NCI-H2029 (cell line): ENCODE measurements at places on chromosomes 16 and 17.

- DNase-seq: no peak
Measured at GRCh38 chr16:88685156-88686061, 898 bp downstream of the SNAI3 start.

GRCh38 chr17:4545217-4545951, 9.8 kb downstream of the MYBBP1A start:
- no peak for DNase-seq

DNA sequence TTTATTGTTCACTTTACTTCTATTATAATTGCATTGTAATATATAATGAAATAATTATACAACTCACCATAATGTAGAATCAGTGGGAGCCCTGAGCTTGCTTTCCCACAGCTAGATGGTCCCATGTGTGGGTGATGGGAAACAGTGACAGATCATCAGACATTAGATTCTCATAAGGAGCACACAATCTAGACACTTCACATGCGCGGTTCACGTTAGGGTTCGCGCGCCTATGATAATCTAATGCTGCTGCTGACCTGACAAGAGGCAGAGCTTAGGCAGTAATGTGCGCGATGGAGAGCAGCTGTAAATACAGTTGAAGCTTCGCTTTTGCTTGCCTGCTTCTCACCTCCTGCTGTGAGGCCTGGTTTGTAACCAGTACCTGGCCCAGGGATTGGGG, 40.2 kb downstream of the BCAS3 start:
- DNase-seq: no peak

- no peak for DNase-seq
Measured at GRCh38 chr17:1095090-1095852, 84.5 kb downstream of the ABR start.

DNA sequence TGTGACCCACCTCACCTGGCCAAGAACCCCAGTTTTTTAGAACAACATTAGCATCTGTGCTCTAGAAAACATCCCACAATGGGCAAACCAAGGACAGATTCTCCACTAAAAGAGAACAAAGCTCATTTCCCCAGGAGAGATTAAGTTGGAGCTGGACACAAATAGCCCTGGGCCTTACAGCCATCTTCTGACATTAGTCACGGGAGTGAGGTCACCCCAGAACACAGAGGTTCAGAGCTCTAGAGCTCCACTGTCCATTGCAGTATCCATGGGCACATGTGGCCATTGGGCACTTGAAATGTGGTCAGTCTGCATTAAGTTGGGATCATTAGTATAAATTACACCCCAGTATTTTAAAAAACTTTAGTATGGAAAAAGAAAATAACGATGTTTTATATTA, 47.6 kb upstream of the RBBP6 start:
- no peak for DNase-seq

GRCh38 chr16:50706250-50706649, 12.8 kb downstream of the NOD2 start:
- no peak for DNase-seq

GRCh38 chr17:10396524-10397163, 23.8 kb upstream of the MYH13 start:
- no peak for DNase-seq

- DNase-seq: no peak
Measured at GRCh38 chr17:76184290-76184689, 43.2 kb upstream of the FOXJ1 start.

DNA sequence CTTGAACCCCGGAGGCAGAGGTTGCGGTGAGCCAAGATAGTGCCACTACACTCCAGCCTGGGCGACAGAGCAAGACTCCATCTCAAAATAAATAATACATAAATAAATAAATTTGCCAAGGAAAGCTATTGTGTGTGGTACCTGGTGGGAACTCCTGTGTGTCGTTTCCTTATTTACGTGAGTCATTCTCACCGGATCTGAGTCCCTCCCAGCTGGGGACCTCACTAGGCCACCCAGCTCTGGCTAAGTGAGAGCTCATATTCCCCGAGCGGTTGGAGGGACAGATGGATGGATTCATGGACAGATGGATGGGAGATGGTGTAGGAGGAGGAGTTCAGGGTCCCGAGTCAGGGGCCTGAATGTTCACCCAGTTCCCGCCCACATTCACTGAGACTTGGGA, 22.9 kb upstream of the C1QL1 start:
- no peak for DNase-seq

GRCh38 chr16:86517033-86517432, 6.7 kb downstream of the FOXF1 start:
- DNase-seq: no peak

DNA sequence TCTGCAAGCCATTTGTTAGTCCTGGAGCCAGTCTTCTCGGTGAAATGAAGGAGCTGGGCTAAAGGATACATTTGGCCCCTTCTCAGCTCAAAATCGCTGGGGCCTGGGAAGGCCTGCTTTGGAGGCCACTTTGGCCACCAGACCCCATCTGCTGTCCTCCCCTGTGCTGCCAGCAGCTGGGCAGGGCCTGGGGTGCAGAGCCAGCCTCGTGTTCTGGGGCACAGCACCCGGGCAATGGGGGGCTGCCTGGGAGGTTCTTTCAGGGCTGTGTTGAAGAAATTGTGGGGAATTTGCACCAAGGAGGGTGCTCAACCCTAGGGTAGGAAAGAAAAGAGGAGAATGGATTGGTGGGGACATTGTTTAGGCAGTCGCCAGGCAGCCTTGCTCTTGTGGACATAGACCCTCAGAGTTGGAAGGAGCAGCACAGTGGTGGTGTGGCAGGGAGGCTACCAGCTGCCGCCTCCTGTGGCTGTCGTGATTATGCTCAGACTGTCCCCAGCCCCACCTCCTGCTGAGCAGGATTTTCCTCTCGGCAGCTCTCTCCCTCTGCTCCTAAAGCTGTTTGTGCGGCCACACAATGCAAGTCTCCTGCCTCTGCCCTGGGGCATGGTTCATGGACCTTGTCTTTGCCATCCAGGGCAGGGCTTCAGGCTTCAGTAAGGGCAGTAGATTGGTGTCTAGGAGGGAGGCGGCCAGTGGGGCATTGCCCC, 174.8 kb downstream of the NTN1 start:
- DNase-seq: no peak

- DNase-seq: no peak
Measured at GRCh38 chr17:77439189-77440018, 298.6 kb downstream of the SEC14L1 start.

GRCh38 chr16:82625066-82625968, 1.5 kb upstream of the CDH13 start:
- no peak for DNase-seq

DNA sequence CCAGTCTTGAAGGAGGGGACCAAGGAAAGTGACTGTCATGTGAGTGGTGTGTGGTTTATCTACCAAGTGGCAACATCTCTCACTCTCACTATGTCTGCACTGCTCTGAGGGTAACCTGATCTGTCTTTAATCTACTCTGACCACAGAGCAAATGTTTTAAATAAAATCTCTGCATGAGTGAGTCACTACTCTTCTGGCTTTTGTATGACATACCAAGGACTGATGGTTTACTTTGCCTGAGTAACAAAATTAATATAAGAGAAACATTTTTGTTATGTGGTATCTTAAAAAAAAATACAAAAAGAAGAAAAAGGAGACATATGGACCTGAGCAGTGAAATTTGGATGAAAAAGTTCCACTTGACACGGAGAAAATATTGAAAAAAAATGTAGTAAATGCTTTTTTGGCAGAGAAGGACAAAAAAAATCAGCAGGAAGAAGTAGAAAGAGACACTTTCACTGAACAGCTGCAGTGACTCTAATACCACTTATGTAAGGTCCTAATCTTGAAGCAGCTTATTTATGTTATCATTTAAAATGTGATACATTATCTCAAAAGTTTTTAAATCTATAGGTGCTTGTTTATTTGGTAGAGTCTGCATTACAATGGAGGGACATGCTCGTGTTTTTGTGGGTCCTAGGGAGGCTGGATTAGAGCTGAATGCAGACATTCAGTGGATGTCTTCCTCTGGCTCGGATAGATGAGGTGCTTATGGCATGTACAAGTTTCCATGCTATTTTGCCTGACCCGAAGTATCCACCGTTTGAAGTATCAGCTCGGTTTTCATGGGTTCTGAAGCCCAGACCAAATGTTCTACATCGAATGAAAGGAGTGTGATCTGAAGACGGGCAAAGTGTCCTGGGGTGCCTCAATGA, 240.7 kb downstream of the MAP2K6 start:
- DNase-seq: no peak

DNA sequence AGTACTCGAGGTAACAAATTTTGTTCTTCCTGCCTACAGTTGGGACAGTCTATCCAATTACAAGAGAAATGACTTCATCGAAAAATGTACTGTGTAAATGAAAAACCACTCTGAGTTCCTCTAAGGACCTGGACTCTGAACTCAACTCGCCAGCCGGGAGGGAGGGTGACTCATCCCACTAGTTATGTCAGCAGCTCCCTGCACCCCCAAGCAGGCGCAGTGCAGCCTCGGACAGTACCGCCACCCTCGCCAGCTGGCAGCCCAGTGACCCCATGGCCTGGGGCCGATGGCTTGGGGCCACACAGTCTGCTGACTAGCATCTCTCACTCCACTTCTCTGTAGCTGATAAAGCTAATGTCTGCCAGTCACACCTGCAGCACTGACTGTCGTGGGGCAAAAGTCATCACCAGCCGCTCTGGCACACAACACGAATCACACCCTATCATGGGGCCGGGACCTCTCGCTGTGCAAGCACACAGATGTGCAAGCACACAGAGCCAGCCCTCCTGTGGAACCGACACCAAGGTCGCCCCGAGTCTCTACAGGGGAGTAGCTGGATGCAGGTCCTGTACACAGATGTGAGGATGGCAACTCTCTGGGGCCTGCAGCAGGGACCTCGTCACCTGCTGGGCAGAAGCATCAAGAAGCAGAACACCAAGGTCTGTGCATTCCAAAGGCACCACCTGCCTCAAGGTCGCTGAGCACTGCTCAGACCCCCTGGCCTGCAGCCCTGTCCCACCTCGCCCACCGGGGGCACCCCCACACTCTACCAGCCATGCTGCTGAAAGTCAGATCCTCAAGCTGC, 5.7 kb downstream of the CSNK1D start:
- no peak for DNase-seq

DNA sequence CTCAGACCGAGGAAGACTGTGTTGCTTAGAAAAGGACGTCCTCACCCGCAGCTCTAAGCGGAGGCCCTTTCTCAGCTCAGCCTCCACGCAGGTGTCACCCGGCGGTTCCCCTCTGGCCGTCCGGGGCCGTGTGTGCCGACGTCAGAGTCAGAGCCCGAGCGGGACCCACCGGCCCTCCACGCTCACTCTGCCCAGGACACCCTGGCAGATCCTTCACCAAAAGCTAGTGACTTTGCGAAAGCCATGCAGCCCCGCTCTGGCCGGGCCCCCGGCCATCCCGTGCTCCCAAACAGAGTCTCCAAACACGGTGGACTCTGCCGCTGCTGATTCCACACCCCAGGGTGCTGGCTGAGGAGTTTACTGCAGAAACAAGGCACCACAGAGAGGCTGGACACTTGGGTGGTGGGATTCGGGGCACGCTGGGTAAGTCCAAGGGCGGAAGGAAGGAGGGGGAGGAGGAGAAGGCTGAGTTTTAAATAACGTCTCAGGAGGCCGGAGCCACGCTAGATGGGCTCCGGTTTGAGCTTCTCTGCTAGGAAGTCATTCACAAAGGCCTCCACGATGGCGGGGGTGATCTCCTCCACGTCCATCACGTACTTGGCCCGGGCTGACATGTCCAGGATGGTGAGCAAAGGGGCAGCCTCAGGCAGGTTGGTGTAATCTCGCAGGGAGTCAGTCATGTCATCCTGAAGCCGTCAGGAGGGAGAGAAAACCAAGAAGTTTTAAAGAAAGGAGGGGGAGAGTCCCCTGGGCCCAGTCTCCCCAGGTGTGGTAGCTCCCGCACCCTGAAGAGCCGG, 18.5 kb downstream of the MRM3 start:
- DNase-seq: no peak

- DNase-seq: peak; percentile 64
Measured at GRCh38 chr17:21193031-21193430, 20.9 kb downstream of the TMEM11 start.

DNA sequence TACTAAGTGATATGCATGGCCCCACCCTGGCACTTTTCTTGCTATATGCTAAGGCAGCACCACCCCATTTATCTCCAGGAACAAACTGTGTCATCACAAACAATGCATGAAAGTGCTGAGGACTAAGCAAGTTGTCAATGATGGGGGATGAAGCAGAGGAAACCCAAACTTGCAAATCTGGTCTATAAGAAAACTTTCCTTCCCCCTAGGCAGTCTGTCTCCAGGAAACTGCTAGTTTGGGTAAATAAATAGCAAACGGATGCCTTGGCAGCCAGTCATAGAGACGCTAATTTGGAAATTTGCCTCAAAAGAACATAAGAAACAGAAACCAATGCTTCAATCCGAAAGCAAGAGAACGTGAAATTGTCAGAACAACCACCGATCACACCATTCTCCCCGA, 5.6 kb upstream of the HSBP1 start:
- no peak for DNase-seq

DNA sequence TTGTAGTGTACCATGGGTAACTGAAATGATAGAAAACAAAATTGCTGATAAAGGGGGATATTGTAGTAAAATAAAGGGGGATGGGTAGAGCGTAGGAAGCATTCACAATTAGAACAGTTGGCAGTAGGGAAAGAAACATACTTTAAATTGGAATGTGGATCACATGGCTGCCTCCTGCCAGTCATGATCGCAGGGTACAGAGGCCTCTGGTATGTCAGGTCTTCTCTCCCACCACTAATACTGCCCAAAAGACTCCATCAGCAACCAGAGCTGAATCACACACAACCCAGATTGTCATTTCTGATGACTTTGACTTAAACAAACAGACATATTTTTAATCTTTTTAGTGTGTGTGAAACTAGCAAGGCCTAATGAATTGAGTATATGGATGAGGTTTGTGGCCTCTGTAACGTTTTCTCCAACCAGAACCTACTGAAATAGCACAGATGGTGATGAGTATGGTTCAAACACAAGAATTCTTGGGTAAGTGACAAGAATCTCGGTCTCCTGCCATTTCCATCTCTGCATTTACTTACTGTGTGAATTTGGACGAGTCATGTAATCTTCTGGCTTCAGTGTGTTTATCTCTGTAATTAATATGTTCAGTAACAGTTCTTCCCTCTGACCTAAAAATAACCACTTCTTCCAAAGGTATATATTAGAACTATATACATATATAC, 112.6 kb downstream of the USP22 start:
- no peak for DNase-seq

GRCh38 chr16:53914736-53915135, 210.8 kb downstream of the FTO start:
- no peak for DNase-seq

- peak; percentile 66 for DNase-seq
Measured at GRCh38 chr16:4976611-4977145, 18.5 kb downstream of the SEC14L5 start.
